Cerebellar nuclear complex (tissue), 1 donor: ENCODE measurements at places on chromosomes 1 and 21.

GRCh38 chr1:220092694-220093093, 1.2 kb upstream of the IARS2 start:
- no peak for DNase-seq

DNA sequence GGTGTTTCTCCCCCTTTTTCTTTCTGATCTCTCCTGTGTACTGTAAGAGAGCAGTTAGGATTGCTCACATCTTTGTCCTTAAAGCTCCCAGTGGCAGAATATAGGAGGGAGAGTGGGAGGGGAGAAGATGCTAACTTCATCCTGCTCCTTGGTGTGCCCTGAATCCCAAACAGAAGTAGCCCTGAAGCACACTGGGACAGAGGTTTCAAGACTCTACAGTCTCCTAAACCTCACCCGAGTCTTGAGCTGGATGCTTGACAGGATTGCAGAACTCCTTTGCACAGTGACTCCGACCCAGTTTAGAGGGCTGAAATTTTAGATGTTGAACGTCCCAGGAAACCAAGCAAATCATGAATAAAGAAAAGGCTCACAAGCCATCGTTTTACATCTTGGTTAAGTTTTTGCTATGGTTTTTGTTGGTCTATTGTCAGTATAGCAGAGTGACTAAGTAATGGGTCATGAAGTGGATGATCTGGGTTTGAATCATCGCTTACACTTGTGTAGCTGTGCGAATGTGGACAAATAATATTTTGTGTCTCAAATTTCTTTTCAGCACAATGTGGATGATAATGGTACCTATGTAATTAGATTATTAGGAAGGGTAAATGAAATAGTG, 37.5 kb downstream of the XCL2 start:
- no peak for DNase-seq

DNA sequence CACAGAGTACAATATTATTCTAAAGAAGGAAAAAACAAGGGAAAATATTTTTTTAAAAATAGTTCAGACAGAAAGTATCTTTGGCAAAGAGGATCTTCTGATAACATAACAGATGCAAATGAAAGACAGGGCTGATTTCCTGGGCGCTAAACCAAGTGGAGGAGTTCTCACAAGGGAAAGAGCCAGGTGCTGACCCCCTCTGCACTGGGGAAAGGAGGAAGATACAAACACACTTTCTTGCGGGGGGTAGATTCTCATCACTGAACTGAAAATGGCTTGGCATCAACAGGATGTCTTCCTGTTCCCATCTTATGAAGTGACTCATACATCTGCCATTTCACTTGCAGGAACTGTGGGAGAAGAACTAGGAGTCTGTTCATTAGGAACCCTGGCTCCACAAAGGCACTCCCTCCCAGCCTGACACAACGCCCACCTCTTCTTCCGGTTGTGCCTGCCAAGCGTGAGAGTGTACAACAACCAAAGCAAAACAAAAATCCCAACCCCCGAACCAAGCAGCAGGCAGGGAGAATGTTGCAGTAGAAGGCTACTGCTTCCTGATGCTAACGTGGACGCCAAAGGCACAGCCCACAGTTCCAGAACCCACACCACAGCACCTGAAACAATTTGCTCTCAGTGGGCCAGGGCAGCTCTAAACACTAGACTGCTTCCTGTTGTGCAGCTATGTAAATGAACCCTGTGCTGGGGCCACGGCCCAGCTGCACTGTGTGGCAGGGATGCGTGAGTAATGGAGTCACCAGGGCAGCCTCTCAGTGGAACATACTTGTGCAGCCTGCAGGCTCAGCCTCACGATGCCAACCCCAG, 51.0 kb downstream of the GADD45A start:
- no peak for DNase-seq

DNA sequence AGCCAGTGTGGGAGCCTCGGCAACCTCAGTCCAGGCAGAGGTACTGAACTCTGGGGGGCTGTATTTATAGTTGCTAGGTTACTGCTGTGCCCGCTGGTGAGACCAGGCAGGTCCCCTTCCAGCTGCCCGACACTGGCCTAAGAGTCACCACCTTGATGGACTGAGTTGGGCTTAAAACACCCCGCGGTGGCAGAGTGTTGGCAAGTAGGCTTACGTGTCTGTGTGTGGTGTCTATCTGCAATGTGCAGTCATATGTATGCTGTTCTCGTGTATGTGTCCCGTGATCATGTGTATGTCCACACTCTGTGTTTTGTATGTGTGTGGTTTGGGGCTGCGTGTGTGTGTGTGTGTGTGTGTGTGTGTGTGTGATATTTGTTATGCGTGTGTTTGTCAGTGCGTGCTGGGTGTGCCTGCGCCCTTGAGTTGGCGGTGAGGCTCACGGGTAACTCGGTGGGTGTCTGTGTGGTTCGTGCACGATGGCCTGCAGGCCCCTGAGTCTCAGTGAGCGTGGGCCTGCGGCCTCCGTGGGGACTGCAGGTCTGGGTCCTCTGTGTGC, 65.5 kb downstream of the MEF2D start:
- DNase-seq, result no peak

GRCh38 chr1:51750729-51751128, 127.8 kb downstream of the NRDC start:
- no peak for DNase-seq

DNA sequence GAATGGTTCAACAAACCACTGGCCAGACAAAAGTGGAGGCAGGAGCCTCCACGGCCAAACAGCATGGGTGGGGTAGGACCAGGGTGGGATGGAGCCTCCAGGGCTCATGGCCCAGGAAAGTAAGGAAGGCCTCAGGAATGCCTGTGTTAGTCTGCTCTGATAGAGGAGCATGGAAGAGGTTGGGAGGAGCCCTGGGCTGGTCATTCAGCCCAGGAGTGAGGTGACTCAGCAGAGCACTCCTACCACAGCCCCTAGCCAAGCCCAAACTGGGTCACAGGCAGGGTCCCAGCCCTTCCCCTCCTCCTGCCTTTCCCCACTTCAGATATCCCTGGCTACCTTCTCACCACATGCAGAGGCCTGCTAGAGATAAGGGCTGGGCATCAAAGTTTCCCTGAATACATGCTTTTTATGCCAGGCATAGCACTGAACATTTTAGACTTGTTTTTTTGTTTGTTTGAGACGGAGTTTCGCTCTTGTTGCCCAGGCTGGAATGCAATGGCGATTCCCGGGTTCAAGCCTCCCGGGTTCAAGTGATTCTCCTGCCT, 3.1 kb upstream of the SHISA4 start:
- no peak for DNase-seq

DNA sequence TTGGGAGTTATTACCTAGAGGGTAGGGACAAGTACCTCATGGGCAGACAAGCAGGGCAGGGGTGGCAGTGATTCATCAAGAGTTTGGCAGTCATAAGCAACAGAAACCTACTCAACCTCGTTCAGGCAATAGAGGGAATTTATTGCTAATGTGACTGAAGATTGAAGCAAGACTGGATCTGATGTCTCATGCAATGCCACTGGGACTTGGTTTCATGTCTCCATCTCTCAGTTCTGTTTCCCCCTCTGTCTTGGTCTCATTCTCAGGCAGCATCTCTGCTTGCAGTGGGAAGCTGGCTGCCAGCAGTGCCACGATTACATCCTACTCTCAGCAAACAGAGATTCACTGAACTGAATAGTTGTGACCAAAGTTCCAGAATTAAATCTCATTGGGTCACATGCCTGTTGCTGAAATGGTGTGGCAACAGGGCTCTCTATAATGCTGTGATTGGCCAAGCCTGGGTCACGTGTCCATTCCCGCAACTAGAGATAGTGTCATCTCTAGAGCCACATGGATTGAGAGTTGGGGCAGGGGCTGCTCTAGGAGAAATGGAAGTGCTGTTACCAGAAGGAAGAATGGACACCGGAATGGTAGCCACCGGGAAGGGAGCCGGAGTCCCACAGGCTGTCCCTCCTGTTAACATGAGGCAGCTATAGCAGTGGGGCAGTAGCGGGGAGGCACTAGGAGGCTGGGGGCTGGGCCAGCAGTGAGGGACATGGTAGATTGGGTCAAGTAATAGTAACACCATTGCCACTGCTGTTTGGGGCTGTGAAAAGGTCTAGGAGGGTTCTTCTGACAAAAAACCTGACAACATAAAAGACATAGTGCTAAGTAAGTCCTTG, 3.9 kb upstream of the CDC42 start:
- no peak for DNase-seq

DNA sequence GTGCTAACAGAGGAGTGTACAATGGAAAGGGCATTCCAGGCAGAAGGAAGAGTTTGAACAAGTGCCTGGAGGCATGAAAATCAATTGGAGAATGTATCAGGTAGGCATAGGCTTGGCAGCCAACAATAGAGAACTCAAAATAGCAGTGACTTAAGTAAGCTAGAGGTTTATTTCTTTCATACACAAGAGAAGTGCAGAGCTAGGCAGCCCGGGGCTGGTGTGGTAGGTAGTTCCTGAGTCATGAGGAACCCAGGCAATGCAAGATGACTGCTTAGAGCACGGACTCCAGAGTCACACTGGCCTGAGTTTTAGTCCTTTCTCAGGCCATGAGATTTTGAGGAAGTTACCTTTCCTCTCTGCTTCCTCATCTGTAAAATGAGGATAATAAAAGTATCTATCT, 74.8 kb upstream of the LRRN2 start:
- DNase-seq, result no peak

GRCh38 chr1:10529765-10530164, 55.0 kb downstream of the PEX14 start:
- DNase-seq, result no peak

DNA sequence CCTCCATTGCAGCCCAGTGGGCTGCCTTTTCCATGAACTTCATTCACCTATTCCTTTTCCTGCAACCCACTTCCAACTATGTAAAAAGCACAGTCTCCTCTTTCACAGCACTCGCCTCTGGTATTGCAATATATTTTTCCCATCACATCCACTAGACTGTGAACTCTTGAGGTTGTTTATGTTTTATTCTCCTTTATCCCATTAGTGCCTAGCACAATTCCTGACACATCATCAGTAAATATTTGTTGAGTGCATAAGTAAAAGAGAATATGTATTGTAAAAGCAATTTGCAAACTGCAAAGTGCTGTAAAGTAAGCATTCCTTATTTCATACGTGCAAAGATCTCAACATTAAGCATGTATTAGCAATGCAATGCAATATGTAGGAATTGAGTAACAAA, 27.9 kb upstream of the NRIP1 start:
- no peak for DNase-seq

- DNase-seq, result no peak
Measured at GRCh38 chr1:85189120-85189519, 11.7 kb downstream of the SYDE2 start.

DNA sequence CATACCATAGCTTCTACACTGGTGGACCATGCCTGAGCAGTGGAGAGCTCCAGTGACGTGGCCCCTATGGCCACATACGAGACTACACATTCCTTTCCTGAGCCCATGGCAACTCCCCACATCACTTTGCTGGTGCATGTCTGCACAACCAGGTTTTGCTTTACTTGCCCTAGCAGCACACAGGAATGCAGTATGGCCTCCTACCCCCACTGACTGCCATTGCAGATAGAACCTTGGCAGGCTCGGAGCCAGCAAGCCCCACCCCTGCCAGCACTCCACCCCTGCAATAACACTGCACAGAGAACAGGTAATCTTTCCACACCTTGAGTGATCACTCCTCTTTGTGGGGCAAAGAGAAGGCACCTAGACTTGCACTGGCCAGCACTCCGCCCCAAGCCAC, 531.9 kb upstream of the CAMK1G start:
- DNase-seq, result no peak

GRCh38 chr1:44636688-44637598, 37.3 kb downstream of the TMEM53 start:
- DNase-seq, result no peak

DNA sequence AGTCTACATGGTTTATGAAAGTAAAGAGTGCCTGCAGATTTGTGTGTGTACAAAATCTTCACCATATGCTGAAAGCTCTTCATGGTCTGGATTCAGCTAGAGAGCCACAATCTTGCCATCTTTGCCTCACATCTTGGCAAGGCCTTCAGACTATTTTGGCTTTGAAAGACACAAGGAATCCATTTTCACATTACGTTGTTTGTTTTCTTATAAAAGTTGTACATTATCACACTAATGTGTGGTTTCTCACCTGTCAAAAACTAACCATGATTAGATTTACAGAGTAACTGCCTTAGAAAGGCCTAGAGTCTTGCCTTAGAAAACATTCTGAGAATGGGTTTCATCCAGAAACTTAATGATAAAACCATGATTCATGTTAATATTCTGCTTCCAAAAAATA, 494.6 kb downstream of the NEGR1 start:
- no peak for DNase-seq

GRCh38 chr1:231628207-231628876, 1.8 kb downstream of the DISC1 start:
- no peak for DNase-seq

DNA sequence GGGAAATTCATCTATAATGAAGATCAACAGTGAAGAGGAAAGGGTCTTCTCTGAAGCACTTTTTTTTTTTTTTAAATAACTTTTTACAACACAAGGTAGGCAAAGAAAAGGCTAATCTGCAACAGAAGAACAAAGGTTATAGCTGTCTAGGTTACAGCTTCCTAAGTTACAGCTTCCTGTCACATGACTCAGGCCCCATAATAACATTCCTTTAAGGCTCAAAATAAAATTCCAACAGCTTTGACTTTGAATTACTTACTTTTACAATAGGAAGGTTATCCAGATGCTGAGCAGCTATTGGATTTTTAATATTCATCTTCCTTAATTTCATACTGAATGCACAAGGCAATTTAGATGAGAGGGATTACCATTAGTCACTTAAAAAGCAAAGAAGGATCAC, 40.4 kb upstream of the TMEM61 start:
- DNase-seq, result no peak

GRCh38 chr1:112675728-112676381, 1.4 kb downstream of the MOV10 start:
- no peak for DNase-seq

DNA sequence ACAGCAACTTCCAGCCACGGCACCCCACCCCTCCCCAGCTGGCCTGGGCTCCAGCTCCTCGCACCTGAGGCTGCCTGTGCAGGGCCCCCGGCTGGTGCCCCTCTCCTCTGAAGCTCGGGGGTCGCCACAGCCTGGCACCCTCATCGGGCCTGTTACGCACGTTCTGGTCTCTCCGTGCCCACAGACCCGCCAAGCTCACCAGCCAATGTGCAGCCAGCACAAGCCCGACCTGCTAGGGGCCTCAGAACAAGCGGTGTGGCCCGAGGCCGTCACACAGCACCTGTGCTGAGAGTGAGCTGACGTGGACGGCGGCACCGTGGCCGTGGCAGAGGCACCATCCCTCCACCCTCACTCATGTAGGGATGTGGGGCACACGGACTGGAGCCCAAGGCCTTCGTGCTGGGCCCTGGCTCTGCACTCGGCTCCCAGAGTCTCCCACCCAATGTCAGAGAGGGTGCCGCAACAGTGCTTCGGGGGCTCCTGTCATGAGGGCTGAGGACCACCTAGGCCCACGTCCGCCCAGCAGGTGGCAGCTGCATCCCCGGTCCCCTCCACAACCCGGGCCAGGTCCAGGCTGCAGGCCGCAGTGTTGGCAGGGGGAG, 4.4 kb upstream of the SAMD11 start:
- DNase-seq, result no peak

- no peak for DNase-seq
Measured at GRCh38 chr1:121517586-121518230, 332.9 kb downstream of the SRGAP2C start.

- DNase-seq, result no peak
Measured at GRCh38 chr1:78280626-78281025, 210.1 kb upstream of the PTGFR start.

- no peak for DNase-seq
Measured at GRCh38 chr1:99003581-99004253, 944 bp downstream of the PLPPR5 start.

GRCh38 chr21:35368326-35368725, 319.2 kb upstream of the RUNX1 start:
- no peak for DNase-seq

GRCh38 chr1:67078291-67078690, 24.3 kb upstream of the SLC35D1 start:
- DNase-seq, result no peak
